GOT3 (cell line): ENCODE measurements at places on chromosomes 5 and 9.

- no peak for DNase-seq
Measured at GRCh38 chr9:70112981-70113380, 69.3 kb downstream of the MAMDC2 start.

- DNase-seq: no peak
Measured at GRCh38 chr9:114235033-114235661, 79.8 kb downstream of the COL27A1 start.

GRCh38 chr9:91503673-91504081, 80.0 kb upstream of the NFIL3 start:
- DNase-seq: no peak

DNA sequence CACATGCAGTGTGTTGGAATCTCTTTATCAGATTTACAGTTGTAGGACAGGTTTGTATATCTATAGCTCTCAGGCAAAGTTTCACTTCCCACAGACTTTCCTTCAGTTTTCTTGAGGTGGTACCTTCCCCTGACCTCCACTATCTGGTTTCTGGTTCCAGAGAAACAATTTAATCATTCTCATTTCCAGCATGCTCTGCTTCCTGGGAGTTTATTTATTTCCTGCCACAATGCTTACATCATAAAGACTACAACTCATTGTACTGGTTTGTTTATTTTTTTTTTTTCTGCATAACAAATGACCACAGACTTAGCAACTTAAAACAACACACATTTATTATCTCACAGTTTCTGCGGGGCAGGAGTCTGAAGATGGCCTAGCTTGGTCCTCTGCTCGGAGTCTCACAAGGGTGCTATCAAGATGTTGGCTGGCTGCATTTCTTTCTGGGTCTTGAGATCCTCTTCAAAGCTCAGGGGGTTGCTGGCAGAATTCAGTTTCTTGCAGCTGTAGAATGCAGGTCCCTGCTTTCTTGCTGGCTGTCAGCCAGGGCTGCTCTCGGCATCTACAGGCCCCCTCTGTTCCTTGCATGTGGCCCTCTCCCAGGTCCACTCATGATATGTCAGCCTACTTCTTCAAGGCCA, 247.7 kb downstream of the ENC1 start:
- DNase-seq: no peak

GRCh38 chr5:173643964-173644363, 27.5 kb upstream of the BOD1 start:
- DNase-seq: no peak

GRCh38 chr5:93088592-93089389, 492.2 kb downstream of the NR2F1-AS1 start:
- no peak for DNase-seq

GRCh38 chr5:38591523-38591849, 35.0 kb upstream of the LIFR start:
- no peak for DNase-seq

GRCh38 chr5:71932131-71932654, 175.1 kb upstream of the MAP1B start:
- no peak for DNase-seq

GRCh38 chr5:61625137-61625561, 293.1 kb downstream of the ZSWIM6 start:
- DNase-seq: no peak

DNA sequence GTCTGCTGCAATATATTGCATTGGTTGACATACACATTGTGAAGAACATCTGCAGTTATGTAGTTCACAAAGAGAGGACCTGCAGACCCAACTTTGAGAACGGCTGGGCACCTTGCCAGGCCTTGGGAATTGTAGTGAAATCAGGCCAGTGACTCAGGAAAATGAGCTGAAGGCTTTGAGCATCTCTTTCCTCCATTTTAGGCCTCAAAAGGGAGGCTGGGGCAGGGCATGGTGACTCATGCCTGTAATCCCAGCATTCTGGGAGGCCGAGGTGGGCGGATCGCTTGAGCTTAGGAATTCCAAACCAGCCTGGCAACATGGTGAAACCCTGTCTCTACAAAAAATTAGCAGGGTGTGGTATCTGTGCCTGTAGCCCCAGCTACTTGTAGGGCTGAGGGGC, 1.4 kb upstream of the IPPK start:
- DNase-seq: peak; percentile 37

DNA sequence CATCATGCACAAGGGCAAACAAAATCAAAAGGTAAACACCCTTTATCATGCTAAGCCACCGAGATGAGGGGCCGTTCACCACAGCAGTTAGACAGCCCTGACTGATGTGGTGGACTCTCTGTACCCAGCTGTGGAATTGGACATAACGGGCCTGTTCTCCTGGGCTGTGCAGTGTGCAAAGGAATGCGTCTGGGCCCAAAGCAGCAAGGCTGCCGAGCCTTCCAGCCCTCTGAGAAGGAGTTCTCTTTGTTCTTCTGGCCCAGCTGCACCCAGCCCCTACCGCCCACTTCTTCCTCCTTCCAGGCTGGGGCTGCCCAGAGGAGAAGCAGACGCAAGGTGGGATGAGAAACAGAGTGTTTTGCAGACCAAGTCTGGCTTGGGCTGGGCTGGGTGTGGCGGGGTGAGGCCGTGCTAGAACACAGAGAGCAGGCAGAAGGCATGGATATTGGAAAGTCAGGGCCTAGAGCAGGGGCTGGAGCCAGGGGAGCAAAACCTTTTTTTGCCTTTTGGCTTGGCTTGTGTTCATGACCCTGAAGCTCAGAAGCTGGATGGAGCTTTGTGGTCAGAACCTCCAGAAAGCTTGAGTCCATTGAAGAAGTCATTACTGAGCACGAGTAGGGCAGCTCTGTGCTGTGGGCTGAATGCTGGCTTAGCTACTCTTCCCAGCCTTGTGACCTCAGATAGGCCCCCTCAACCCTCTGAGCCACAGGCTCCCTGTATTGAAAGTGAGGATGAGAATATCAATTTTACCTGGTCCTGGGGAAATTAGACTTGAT, 49.8 kb upstream of the SH3PXD2B start:
- DNase-seq: no peak

DNA sequence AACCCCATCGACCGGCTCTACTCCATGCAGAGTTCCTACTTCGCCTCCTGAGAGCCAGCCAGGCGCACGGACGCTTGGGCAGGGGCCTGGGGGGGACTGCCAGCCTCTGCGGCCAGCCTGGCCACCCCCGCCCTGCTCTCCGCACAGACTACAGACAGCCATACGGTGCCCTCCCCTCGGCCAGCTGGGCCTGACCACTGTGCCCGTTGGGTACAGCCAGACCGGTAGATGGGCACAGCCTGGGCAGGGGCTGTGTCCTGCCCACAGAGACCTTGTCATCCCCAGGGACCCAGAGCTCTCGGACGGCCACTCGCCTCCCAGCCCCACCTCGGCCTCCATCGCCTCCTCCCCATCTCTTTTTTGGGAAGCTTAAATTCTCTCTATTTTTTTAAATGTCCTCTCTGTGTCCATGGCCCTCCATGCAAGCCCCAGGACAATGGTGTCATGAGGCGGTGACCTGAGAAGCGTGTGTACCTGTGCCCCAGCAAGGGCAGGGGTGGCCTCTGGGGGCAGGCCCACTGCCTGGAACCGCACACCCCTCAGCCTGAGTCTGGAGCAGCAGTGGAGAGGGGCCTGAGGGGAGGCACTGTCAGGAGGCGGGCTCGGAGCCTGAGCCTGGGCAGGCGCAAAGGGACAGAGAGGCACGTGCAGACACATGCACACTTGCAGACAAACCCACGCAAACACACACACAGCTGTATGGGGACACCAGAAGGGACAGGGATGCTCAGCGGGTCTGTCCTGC, 82.8 kb downstream of the LMX1B start:
- no peak for DNase-seq

- DNase-seq: no peak
Measured at GRCh38 chr9:136741883-136742571, 713 bp downstream of the LCN10 start.

GRCh38 chr9:133221177-133221809, 12.2 kb upstream of the OBP2B start:
- DNase-seq: no peak

DNA sequence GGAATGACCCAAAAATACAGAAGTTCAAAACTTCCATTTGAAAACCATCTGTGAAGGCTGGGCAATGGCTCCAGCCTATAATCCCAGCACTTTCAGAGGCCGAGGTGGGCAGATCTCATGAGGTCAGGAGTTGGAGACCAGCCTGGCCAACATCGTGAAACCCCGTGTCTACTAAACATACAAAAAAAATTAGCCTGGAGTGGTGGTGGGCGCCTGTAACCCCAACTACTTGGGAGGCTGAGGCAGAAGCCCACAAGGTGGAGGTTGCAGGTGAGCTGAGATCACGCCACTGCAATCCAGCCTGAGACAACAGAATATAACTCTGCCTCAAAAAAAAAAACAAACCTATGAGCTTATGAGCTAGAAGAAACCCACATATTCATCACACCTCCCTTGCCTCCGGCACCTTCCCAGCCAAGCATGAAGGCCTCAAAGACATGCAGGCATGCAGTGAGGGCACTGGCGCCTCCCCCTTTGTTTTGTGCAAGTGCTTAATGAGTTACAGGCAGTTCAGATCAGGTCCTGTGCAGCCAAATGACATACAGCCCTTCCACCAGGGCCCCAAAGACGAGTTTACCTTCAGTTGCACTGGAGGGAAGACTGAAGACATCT, 9.9 kb downstream of the HNRNPH1 start:
- DNase-seq: no peak

GRCh38 chr5:179211068-179211467, 134.2 kb downstream of the ADAMTS2 start:
- DNase-seq: no peak
